Activated T-cell treated with anti-CD3 and anti-CD28 coated beads for 1 hour (primary cell): ENCODE measurements at places on chromosomes 5 and 9.

DNA sequence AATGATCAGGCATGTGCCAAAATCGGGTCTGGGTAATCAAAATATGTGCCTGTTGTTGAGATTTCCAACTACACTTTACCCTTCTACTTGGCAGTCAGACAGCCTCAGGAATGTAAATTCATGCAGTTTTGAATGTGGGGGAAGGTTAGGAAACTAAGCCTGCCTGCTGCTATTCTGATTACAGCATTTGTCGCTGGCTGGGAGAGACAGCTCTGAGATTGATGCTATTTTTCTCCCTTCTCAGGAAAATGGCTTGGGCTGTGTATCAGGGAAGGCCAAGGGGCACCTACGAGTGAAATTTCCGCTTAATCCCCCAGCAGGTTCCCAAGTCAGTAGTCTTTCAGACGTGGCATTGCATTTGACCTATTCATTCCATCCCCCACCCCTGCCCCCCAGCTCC is 3.6 kb upstream of the RGS7BP start:
- DNase-seq, result no peak

GRCh38 chr9:79583952-79584654 is 12.3 kb downstream of the TLE4 start:
- no peak for DNase-seq

DNA sequence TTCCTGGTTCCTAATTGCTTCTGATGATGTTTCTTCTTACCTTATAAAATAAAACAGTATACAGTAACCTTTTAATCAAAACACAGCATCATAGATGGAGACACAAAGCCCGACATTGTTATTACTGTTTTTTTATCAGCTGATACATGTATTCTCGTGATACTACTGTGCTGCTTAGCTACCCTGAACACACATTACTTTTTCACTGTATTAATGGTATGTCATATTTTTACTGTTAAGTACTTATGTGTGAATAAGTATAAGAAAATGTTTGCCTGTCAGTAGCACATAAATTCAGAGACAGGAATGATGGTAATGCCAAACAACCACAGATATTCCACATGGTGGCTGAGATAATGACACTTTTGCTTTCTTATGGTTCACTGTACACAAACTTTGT is 68.7 kb downstream of the RAB24 start:
- DNase-seq, result no peak

- no peak for DNase-seq
These were observed 121.4 kb downstream of the DPYSL3 start for GRCh38 chr5:147388184-147389108.

- DNase-seq, result no peak
These were observed 481.2 kb upstream of the DMAC1 start for GRCh38 chr9:8280811-8281210.

GRCh38 chr5:176342766-176343458 is 18.7 kb downstream of the KIAA1191 start:
- no peak for DNase-seq

DNA sequence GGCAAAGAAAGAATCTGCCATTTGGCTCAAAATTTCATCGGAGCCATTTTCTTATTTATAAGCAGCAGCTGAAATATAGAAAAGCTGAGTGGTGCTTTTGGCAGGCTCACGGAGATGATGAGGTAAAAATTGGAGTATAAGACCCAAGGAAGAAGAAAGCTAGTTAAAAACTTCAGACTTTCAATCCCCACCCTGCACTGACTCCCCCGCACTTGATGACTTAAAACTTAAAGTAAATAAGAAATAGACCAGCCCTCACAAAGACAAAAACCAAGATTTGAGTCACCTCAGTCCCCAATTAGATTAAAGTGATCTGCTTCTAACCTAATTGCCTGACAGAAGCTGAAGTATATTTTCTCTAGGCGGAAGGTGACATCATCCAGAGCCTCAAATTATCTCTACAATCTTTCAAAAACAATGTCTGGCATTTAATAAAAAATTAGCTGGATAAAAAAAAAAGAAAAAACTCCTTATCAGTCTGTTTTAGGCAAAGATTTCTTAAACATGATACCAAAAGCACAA is 124.0 kb upstream of the PJA2 start:
- DNase-seq, result no peak

DNA sequence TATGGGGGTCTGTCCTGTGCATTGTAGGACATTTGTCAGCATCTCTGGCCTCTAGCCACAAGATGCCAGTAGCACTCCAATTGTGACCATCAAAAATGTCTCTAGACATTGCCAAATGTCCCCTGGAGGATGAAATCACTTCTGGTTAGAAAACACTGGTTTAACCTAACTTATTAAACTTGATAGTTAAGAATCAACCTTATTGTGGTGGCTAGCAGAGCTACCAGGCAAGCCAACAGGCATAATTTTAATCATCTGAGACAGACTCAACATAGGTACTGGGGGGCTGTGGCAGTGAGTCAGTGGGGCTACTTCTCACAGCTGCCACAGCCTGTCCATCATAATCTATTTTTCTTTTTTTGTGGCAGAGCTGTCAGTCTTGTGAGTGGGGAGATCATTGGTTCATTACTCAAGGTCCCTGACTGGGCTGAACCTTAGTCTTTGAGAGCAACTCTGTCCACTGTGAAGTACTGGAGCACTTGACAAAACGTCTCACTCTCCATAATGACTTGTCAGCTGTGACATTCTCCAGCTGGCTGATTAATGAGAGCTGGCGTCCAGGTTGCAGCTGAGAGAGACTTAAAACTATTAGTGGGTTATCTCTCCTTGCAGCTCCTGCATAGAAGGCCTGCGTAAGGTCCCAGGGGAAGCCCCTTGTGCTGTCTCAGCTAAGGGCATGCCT is 107.9 kb downstream of the DCP2 start:
- no peak for DNase-seq

DNA sequence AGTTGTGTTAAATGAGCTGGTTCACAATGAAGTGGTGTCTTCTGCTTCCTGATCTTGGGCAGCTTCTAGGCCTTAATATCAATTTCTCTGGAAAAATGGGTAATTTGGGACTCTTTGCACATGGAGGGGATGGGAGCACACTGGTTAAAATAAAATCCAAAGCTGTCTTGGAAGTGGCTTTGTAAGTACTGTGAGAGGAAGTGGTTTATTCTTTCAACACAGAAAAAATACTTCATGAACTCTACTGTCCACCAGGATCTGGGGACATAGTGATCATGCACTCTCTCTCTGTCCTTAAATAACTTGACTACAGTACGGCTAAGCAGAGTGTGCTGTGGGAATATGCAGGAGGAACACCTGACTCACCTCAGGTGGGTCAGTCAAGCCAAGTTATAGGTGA is 2.4 kb downstream of the PCYOX1L start:
- no peak for DNase-seq

- no peak for DNase-seq
These were observed at the start of gene TJP2 for GRCh38 chr9:69173891-69174615. TSS of gene TJP2 (plus strand) at chr9:69174277. CDS start at chr9:69174373, 96 bp downstream.

- DNase-seq, result no peak
These were observed 403.5 kb downstream of the DMRT2 start for GRCh38 chr9:1453636-1454035.

DNA sequence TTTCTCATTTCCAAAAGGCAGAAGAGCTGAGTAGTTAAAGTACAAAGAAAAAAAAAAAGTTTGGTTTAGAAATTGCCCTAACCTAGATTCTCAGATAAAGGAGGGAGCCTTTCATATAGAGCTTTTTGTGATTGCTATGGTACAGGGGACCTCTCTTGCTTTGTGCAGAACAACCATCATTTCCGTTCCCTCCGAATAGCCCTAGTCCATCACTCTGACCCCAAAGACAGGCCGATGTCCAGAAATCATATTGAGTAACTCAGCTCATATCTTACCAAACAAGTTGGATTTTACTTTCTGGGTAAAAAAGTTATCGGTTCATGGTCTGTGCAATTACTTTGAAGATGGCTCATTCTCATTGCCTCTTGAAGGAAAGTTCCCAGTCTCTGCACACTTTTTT is 36.7 kb upstream of the COL15A1 start:
- DNase-seq, result no peak

- DNase-seq, result no peak
These were observed 203.8 kb upstream of the RAI14 start for GRCh38 chr5:34452170-34452828.

- DNase-seq, result no peak
These were observed 91.5 kb upstream of the DNAH5 start for GRCh38 chr5:14035859-14036503.

DNA sequence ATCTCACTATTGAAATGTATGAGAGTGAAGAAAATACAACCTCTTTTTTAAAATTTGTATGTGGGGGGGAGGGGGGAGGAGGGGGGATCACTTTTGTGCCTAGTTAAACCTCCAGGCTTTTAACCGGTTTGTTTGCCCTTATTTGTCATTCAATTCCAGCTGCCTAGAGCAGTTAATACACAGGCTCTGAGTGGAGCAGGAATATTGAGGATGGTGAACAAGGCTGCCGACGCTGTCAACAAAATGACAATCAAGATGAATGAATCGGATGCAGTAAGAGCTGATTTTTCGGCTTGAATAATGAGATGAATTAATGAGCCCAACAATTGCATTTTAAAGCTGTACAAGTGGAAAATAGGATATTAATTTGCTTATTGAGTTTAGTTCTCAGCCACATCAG is 28.7 kb upstream of the SNX24 start:
- no peak for DNase-seq

- DNase-seq, result no peak
These were observed 200.0 kb downstream of the ATP10B start for GRCh38 chr5:160651692-160652645.

DNA sequence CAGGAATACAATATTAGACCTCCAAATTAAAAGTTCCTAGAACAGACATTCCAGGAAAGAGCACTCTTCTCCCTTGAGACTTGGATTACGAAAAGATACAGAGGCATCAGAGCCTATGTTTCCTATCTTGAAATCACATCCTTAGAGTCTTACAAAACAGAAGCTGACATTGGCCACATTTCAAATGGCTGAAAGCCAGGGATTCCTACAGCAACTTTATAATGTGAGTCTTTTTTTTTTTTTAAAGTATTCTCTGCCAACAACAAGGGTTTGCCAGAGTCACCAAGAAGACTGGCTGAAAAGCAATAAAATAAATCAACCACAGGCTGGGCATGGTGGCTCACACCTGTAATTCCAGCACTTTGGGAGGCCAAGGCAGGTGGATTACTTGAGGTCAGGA is 63.1 kb downstream of the TRPM6 start:
- no peak for DNase-seq

GRCh38 chr5:54673523-54674225 is 156.1 kb downstream of the SNX18 start:
- peak; percentile 7 for DNase-seq

DNA sequence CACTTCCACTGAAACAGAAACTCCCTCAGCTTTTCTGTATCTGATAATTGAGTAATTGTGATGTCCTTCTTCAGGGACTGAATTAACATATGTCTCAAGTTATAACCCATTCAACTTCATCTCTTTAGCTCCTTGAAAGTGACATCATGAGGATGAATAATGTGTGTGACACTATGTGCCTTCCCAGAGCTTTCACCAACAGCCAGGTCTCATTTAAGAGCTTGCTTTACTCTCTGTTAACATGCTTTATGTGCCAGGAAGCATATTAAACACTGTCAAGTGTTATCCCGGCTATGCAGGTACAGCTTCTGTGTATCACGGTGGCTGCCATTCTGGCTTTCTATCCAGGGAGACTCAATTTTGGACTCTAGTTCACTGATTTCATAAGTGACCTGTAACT is 799.9 kb downstream of the CDH12 start:
- DNase-seq, result no peak

GRCh38 chr9:26375448-26375847 is 517.2 kb downstream of the CAAP1 start:
- DNase-seq, result no peak

DNA sequence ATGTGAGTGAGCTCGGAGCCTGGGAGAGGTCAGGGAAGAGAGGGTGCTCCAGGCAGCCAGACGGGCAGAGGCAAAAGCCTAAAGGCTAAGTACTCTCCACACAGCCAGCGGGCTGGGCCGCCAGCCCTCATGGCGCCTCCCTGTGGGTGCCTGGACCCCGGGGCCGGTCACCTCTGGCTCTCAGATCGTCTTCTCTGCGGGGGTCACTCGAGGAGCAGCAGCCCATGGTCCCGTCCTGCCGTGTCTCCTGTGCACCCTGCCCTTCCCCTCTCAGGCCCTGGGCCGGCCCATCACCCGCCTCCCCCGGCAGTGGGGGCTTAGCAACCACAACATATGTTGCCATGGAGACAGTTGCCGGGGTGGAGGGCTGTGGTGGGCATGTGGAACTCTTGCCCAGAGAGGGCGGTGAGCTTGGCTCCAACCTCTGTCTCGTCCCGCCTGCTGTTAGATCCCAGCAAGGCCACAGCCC is 4.2 kb downstream of the AK1 start:
- no peak for DNase-seq

DNA sequence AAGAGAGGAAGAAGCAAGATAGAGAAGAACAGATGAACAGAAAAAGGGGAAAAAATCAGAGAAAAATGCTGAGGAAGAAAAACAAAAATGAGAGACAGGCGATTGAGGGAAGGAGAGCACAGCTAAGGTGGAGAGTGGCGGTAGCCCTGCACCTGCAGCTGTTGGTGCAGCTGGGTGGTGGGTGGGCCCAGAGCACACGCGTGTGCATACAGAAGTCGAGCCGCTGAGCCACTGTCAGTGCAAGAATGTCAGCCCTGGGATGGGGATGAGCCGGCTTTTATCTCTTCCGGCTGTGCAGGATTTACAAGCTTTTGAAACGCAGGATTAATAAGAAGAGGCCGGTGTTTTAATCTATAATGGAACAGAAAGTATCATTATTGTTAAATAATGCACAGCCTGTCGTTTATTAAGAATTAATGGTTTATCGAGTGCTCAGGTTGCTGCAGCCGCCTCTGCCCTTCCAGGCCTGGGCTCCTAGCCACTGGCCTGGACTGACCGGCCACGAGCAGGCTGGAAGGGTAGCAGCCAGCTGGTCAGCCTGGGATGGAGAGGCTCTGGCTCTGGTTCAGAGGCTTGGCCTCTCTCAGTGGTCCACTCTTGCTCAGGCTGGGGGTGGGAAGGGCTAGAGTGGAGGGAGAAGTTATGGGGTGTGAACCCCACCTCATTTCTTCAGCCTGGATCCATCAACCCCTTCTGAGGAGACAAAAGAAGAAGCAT is 68.7 kb downstream of the PCDH1 start:
- DNase-seq, result no peak
